ENCODE measurements at places on chromosomes 12 and 14. TPM values are rescaled to one million over a fixed set of nuclear protein-coding genes. Genes with fewer than 3 reads are reported as not detected.
A peak's percentile ranks its signal among the peaks of the same experiment; 100 is the strongest.

GRCh38 chr12:95205685-95206084 is 11.6 kb downstream of the FGD6 start:
- no peak for DNase-seq

DNA sequence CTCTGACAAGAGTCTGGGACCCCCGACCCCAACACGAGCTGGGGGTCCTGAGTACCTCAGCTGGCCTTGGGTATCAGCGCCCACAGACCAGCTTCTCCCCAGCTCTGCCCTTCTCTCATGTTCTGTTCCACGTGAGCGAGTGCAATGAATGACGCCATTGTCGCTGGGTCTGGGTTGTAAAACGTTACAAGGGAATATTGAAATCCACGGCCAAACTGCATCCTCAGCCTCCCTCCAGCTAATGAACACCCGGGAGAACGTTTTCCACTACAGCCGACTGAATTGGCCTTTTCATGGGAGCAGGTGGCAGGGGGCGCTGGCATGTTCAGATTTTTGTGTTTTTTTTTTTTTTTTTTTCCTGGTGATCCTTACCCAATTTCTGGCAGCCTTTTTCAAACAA is 34.7 kb downstream of the TBX5 start:
- no peak for DNase-seq

DNA sequence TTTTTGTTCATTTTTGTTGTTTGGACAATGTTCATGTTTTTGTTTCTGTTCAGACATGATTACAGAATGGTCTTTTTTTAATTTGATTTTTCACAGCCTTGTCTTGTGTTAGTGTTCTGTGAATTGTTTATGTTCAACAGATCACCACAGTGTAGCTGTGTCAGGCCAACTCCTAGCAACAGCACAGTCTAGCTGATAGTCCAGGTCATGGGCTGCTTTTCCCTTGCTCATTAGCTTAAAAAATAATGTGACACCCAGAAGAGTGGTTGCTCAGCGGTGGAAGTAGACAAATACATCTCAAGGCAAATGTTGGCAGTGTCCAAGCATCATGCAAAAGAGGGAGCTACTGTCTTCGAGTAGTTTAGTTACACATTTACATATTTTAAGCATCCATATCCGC is 22.4 kb downstream of the WBP11 start:
- DNase-seq, result no peak

- no peak for DNase-seq
Measured at GRCh38 chr12:111981987-111982386, 31.0 kb downstream of the TMEM116 start.

GRCh38 chr12:127284870-127285431 is 982.0 kb upstream of the TMEM132C start:
- no peak for DNase-seq

DNA sequence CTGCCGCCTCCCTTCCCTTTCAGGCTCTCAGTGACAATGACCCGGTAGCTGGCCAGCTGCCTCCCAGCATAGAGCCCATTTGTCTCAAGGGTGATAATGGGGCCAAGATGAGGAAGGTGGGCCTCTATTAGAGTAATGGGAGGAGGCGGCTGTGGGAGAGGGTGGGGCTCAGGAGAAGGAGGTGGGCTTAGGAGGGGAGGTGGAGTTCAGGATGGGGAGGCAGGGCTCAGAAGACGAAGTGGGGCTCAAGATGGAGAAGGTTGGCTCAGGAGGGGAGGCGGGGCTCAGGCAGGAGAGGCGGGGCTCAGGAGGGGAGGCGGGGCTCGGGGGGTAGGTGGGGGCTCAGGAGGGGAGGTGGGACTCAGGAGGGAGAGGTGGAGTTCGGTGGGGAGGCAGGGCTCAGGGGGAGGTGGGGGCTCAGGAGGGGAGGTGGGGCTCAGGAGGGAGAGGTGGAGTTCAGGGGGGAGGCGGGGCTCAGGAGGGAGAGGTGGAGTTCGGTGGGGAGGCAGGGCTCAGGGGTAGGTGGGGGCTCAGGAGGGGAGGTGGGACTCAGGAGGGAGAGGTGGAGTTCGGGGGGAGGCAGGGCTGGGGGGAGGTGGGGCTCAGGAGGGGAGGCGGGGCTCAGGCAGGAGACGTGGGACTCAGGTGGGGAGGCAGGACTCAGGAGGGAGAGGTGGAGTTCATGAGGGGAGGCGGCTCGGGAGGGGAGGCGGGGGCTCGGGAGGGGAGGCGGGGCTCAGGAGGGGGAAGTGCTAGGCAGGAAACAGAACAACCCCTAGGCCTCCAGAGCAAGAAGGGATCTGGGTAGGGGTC is 36.8 kb downstream of the IQSEC3 start:
- DNase-seq, result no peak

- no peak for DNase-seq
Measured at GRCh38 chr12:59444932-59445331, 150.9 kb upstream of the SLC16A7 start.

DNA sequence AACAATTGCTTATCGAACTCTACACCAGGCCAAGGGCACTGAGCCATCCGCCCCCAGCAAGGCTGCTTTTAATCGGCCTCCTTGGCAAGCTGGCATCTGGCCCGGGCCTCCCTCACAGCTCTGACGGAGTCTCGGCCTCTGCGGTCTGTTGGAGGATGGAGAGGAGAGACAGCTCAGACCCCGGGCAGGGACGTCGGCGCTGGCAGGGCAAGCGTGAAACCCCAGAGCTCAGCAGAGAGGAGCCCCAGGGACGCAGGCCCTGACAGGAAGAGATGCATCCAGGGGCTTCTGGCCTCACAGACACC is 17.5 kb downstream of the CAMKK2 start:
- no peak for DNase-seq

- no peak for DNase-seq
Measured at GRCh38 chr14:99327050-99327449, 55.1 kb upstream of the BCL11B start.

DNA sequence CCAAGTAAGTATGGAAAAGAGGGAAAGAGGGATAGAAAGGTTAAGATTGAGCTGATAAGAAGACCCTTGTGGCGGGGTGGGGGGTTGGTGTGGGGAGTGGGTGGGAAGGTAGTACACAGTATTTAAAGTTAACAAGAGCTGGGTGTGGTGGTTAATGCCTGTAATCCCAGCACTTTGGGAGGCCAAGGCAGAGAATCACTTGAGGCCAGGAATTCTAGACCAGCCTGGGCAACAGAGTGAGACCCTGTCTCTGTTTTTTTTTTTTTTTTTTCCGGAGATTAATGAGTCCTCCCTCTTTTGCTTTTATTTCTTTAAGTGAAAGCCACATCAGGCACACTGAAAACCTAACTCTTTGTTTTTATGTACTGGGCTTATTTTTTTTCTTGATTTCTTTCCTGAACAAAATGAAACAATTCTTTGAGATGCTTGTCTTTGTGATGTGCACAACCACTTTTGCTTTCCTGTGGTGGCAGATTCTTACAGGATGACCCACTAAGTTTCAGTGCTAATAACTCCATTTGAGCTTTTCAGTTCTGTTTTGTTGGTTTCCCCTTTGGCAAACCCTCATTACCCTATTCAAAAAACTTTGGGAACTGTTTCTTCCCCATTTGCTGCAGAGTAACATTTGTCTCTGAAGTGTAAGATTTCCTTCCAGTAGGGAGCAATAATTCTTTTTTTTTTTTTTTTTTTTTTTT is 54.8 kb downstream of the WNK1 start:
- no peak for DNase-seq

DNA sequence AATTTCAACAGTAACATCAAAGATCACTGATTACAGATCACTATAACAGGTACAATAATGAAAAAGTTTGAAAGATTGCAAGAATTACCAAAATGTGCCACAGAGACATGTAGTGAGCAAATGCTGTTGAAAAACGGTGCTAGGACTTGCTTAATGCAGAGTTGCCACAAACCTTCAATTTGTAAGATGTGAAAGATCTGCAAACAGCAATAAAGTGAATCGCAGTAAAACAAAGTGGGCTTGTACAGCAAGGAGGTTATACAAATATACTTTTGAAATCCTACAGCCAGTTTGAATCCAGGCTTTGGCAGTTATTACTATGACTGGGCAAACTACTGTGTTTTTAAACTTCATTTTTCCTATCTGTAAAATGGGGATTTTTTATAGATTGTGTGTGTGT is 1.0 kb upstream of the PLEKHA5 start:
- DNase-seq, result no peak

DNA sequence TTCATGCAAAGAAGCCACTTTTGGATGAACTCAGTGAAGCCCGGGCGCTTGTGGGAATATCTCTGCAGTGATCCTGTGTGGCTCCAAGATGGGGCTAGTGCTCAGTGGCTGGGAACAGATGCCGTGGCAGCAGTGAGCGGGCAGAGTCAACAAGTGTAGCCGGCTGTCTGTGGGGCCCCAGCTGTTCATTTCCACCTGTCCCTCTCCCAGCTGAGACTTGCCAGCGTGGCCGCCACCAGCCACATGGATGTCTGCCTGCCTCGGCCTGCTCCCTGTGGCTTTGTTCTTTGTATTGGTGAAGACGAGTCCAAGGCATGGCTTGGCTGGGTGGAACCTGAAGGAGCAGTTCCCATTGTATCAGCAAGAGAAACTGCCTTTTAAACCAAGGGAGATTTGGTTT is 77.3 kb downstream of the NOS1 start:
- DNase-seq, result no peak

DNA sequence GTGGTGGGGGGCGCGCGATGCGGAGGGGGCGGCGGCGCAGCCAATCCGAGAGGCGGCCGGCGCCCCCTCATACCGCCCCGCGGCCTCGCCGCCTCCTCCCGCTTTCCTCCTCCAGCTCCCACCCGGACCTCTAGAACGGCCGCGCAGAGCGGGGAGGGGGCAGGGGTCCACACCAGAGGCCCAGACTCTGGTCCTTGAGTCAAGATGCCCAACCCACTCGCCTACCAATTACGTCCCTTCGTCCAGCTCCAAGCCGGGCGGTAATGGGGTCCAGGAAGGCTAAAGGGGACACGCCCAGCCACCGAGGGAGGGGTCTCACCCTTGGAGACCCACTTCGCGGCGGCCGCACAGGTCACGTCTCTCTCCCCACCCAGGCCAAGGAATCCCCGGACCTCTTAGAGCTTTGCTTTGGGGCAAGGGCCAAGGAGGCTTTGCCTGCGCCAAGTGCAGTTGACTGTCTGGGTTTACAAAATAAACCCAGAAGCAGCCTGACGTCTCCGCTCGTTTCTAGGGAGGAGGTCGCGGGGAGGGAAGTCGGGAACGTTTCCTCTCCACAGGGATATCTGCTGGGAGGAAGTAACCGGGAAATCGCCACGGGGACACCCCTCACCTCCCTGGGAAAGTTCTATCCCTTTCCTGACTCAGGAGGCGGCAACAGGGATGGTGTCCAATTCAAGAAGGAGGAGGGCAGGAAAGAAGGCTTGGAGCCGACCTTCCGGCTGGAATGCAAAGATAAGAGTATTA is 394 bp upstream of the AMIGO2 start:
- peak; percentile 62 for DNase-seq

- DNase-seq, result no peak
Measured at GRCh38 chr14:59159169-59159568, 29.3 kb upstream of the DAAM1 start.

DNA sequence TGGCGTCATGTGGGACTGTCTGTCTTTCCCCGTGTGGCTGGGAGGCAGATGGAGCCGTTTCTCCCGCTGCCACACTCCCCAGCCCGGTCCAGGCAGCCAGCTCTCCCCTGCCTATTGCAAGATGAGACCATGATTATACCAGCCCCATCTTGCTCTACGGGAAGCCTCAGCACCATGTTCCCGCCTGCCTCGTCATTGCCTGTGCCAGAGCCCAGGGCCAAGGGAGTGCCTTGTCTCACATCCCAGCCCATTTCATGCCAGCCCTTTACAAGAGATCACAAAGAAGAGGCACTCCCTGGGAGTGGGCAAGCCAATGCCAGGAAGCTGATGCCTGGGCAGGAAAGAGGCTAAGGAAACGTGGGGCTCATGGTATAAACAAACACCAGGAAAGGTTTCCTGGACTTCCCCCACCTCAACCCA is 23.9 kb downstream of the GPR68 start:
- DNase-seq, result peak; percentile 28

DNA sequence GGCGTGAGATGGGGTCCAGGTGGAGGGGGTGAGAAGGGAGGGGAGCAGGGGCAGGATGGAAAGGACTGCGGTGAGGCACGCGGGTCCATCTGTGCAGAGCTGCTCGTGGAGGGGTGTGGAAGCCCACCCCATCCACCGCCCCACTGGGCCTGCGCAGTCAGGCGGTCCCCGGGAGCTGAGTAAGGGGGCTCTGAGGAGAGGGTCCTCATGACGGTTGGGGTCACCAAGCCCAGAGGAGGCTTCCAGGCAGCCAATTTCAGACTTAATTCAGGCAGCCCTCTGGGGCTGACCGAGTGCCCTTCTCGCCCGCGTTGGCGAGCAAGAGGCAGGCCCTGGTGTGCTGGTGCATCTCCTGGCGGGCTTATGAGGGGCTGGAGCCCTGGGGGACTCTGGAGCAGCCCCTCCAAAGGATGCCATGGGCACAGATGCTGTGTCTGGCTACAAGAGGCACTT is 115.5 kb downstream of the KIF26A start:
- DNase-seq, result no peak

DNA sequence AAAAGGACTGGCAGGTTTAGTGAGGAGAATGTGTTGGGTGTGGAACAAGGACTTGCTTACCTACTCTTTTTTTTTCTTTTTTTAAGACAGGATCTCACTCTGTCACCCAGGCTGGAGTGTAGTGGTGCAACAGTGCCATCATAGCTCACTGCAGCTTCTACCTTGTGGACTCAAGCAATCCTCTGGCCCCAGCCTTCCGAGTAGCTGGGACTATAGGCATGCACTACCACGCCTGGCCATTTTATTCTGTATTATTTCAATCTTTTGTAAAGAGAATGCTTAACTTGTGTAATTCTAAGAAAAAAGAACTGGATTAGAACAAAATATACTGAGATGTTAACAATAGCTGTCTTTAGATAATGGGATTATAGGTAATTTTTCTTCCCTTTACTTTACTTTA is 1.9 kb upstream of the VRTN start:
- no peak for DNase-seq

DNA sequence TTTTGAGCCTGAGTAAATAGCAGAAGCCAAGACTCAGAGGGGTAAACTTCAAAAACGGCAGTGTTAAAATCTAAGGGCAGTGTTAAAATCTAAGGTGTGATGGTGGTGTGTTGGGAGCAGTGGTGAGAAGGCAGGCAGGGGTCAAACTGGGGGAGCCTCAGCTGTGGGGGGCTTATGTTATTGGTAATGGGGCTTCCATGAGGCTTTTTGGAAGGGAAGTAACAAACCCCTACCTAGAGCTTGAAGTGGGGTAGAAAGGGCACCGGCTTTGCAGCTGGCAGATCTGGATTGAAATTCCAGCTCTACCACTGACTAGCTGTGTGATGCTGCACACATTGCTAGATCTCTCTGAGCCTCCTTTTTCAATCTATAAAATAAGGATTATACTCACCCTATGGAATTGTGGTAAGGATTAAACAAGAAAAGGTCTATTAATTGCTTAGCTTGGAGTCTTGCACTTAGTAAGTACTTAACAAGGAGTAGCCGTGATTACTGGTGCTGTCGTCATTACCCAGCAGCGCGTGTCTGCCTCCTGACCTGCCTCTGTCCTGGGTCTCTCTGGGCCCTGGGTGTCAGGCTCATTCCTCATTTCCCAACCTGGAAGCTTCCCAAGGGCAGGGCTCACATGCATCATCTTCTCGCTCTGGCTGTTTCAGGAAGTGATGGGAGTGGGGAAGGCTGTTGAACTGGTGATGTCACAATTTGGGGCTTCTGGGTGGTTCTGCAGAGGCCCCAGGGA is 18.5 kb upstream of the KRT80 start:
- no peak for DNase-seq

GRCh38 chr12:78229591-78230101 is 399.0 kb downstream of the NAV3 start:
- peak; percentile 62 for DNase-seq

Gene SLCO1B1
- total RNA-seq, result not detected

Gene HCAR3
- total RNA-seq, result not detected

Gene CACNA2D4
- total RNA-seq, result 0.28 TPM

Gene NANOG
- total RNA-seq, result 4.5 TPM

Gene DLK1
- total RNA-seq, result 1.3 TPM

Gene LTBP2
- 1.9 TPM for total RNA-seq

Gene LGR5
- 1.1 TPM for total RNA-seq

Gene KRT80
- 1.5 TPM for total RNA-seq

Gene SP7
- 3.6 TPM for total RNA-seq

Gene PZP
- total RNA-seq, result 2.2 TPM

All from endothelial cell (in vitro differentiated cells).